ENCODE measurements at places on chromosomes 5 and 9. TPM values are rescaled to one million over a fixed set of nuclear protein-coding genes. Genes with fewer than 3 reads are reported as not detected.

FKBP15 gene
- 25.5 TPM for total RNA-seq

RNF208 gene
- total RNA-seq, result 3.1 TPM

SPINK7 gene
- 0.96 TPM for total RNA-seq

HRCT1 gene
- total RNA-seq, result 0.27 TPM

PCDHGB1 gene
- 0.60 TPM for total RNA-seq

DNA sequence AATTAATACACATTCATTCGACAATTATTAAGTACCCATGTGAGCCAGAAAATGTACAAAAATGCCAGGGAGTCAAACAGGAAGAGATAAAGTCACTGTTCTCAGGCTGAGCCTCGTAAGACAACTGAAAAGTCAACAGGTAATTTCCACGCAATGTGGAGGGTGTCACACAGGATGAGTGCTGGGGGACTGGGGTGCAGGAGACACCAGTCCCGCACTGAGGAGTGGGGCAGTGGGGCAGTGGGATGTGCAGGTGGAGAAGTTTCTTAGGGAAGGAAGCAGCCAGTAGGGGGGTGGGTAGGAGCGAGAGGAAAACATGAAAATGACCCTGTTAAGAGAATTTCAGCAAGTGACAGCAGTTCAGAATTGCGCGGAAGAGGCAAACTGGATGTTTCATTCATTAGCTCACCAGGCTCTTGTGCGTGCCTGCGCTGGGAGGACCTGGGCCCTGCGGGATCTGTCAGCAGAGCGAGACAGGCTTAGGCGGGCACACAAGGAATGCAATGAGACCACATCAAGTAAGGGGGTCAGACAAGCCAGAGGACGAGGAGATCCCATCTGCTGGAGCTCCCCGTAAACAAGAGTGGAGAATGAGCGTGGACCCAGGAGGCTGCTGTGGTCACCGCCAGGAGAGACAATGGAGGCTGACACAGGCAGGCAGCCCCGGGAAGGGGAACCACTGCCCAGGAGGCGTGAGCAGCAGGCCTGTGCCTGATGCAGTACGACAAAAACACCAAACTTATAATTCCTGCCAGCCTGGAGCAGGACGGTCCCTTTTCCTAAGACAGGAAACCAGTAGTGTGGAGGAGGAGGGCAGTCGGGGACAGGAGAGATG, 21.0 kb downstream of the CAMSAP1 start:
- no peak for ATAC-seq

- no peak for ATAC-seq
These were observed 28.3 kb downstream of the SPOCK1 start for GRCh38 chr5:137470921-137471220.

DNA sequence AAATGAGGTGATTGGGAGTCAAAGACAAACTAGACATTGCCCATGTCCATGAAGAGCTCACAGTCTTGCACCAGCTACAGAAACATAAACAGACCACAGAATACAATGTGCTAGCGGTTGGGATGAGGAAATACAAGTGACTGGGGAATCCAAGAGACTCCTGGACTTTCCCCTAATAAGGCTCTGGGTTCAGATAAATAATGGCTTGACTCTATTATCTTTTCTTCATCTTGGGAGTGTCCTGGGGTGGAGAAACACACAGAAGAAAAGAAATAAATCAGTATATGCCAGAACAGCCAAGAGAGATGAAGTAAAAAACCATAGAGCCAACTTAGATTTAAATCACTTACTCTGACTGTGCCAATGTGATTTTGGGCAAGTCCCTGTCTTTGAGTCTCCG, 227.8 kb downstream of the PAPPA start:
- ATAC-seq, result no peak

DNA sequence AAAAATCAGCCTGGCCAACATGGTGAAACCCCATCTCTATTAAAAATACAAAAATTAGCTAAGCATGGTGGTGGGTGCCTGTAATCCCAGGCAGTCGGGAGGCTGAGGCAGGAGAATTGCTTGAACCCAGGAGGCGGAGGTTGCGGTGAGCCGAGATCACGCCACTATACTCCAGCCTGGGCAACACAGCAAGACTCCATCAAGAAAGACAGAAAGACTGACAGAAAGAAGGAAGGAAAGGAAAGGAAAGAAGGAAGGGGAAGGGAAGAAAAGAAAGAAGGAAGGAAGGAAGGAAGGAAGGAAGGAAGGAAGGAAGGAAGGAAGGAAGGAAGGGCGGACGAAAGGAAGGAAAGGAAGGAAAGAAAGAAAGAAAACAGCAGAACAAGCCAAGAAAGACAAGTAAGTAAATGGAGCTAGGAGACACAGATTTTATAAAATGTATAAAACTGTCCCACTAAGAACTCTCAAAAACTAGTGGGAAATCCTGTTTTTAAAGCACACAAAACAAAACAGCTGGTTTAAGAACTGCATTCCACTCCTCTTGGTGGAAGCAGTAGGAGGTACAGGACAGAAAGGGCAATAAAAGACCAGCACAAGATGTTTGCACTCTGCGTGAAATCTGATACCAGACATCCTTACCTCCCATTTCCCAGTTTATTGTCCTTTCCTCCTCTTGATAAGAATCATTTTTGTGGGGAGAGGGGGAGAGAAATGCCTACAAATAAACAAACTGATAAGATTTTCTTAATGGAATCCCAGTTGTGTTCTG, 46.7 kb downstream of the MYO10 start:
- ATAC-seq, result no peak

GRCh38 chr9:91243029-91243428, 118.7 kb downstream of the AUH start:
- ATAC-seq, result no peak

DNA sequence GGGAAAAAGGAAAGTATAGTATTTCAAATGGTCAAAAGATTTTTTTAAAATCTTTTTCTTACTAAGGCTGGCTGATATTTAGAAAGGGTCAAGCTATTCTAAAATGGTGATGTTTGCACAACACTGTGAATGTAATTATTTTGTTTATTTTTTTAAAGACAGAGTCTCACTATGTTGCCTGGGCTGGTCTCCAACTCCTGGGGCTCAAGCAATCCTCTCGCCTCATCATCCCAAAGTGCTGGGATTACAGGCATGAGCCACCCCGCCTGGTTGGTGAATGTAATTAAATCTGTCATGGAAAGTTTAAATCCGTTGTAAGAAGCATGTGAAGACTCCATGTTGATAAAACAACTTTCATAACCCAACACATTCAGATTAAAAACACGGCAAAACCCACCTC, 2.6 kb downstream of the UBTD2 start:
- no peak for ATAC-seq

DNA sequence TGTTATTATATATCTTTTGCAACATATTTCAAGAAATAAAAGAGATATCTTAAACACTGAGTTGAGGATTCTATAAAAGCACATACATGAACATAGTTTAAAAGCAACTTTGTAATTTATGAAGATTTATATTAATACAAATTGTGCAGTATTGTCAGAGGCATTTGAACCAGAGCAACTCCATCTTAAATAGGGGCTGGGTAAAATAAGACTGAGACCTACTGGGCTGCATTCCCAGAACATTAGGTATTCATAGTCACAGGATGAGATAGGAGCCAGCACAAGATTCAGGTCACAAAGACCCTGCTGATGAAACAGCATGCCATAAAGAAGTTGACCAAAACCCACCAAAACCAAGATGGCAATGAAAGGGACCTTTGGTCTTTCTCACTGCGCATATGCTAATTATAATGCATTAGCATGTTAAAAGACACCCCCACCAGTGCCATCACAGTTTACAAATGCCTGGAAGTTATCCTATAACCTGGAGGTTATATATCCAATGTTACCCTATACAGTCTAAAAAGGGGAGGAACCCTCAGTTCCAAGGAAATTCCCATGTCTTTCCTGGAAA, 320.2 kb downstream of the FAM170A start:
- ATAC-seq, result no peak

DNA sequence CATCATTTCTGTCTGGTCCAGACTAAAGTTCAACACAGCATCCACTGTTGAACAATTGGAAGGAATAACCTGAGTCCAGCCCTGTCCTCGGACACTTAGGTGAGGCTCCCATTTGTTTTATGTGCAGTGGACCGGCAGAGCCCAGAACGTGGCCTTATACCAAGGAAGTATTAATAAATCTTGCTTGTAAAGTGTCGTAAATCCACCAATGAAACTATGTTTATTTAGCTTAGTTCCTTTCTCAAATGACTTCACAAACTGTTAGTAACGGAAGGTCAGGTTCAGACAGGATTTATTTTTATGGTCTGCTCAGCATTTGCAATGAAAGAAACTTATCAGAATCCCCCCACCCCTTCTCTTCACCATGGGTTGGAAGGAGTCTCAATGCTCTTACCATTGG, 149.5 kb downstream of the PCSK1 start:
- ATAC-seq, result no peak

- no peak for ATAC-seq
These were observed 4.3 kb downstream of the NPR2 start for GRCh38 chr9:35795695-35796094.

DNA sequence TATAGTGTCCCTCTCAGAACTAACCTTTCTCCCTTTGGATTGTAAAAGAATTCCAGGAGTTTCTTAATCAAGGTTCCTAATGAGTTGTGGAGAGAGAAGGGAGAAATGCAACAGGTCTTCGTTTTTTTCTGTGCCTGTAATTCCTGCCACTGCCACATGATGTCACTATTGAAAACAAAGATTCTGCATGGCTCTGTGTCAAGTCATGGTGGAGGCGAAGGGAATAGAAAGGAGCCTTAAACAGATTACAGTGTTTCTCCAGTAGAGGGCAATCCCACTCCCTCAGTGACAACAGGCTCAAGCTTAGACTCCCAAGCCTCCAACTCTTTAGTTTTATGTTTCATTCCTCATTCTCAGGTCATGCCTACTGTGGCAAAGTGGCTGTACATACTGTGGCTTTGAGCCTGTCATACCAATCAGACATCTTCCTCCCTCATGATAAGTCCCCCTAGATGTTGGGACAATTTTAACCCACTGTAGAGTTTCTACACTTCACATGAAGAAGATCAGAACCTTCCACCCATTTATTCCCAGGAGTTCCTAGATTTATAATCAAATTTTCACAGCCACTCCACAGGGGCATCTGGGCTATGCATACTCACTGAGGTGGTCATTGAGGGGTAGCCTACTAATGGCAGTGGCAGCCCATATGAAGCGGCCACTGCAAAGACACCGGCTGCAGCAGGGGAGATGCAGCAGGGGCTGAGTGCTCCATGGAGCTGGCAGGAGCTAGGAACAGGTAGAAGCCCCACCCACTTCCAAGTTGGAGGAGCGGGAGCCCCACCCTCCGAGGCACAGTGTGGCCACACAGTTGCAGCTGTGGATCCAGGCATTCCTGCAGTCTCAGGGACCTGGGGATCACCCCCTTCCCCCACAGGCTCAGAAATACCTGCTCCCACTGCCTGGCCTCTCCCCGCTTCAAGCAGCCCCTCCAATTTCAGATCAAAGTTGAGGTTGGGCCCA, 97.4 kb upstream of the TRIM32 start:
- ATAC-seq, result peak; percentile 10

GRCh38 chr5:140176031-140176387, 1.0 kb downstream of the CYSTM1 start:
- no peak for ATAC-seq

GRCh38 chr9:135616619-135617537, 22.5 kb downstream of the GLT6D1 start:
- peak; percentile 53 for ATAC-seq

GRCh38 chr5:10459080-10460055, 17.7 kb downstream of the ROPN1L start:
- ATAC-seq, result no peak

GRCh38 chr5:74341221-74341620, 299.3 kb downstream of the ENC1 start:
- no peak for ATAC-seq

- ATAC-seq, result peak; percentile 73
These were observed 55.3 kb upstream of the IL17B start for GRCh38 chr5:149434162-149435014.

DNA sequence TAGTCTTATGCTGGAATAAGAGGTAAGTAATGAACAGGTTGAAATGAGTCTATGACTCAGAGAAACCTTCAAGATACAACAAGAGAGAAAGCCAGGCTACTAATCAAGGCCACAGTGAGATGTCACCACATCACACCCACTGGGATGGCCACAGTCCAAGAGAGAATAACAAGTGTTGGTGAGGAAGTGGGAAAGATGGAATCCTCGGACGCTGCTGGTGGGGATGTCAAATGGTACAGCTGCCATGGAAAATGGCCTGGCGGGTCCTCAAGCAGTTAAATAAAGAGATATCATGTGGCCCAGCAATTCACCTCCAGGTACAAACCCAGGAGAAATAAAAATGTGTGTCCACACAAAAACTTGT, 41.9 kb upstream of the NEURL1B start:
- ATAC-seq, result no peak

DNA sequence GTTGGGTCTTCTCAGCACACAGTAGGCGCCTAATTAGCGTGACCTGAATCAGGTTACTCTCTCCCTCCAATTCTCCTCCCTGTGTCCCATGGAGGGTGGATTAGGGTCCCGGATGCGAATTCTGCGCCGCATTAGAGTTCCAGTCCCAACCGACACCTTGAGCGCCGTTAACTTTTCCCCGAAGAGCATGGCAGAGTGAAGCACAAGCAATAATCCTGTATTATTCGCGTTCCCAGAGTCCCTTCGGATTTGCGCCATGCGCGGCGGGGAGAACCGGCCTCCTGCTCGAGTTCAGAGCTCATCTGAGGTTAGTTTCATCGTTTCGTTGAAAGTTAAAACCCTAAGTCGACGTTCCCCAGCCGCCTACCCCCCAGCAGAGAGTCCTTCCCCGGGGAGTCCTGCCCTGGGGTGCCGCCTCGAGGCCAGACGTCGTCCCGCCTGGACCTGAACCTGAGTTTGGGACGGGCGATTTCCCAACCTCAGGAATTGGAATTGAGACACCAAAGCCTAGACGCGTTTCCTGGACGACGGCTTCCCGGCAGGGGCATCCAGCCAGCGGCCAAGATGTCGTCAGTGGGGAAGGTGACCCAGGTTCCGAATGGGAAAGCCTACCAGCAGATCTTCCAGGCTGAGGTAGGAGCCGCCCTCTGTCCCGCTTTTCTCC, at the start of gene CCDC180:
CCDC180 (plus strand) TSS at position 160 of the 664 bp plus-strand sequence; CDS start at position 565, 405 bp downstream.
- no peak for ATAC-seq

- ATAC-seq, result no peak
These were observed 37.8 kb downstream of the FAM78A start for GRCh38 chr9:131238402-131239021.
